Left colon (tissue), 2 donors: ENCODE measurements at places on chromosomes 7 and 10. TPM values are rescaled to one million over a fixed set of nuclear protein-coding genes. Genes with fewer than 3 reads are reported as not detected.
A peak's percentile ranks its signal among the peaks of the same experiment; 100 is the strongest.

DNA sequence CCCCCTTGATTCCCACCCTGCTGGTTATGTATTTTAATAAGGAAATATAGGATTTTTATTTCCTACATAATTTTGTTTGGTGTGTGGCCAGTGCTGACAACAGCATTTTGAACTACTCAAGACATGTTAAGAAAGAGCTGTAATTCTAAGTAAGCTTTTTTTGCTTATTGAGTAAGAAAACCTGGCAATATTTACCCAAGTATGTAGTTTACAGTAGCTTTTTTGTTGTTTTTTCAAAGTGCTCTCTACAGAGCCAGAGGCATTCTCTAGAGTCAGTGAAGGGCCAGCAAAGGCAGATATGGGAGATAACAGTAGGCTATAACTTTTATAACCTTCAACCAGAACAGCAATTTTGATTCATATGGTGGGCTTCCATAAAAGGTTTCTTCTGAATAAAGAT lies 63.2 kb upstream of the TMEM168 start:
- no peak for DNase-seq

DNA sequence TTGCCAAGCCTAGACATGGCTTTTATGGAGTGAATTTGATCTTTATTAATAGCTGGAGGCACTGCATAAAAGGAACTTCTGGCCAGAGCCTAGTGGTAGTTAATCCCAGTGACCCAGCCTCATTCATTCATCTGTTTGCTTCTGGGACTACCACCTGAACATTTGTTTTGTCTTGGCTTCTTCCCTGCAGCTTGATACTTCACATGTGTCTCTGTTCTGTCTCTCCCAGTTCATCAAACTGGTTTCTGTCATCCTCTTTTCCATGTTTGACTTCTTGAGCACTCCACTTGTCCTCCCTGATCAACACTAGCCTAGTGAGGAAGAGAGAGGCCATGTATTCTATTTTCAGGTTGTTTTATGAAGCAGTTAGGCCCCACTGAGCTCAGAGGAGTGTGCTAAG lies 163.6 kb downstream of the NRG3 start:
- no peak for DNase-seq

GRCh38 chr10:97682042-97682441 lies 5.0 kb downstream of the AVPI1 start:
- peak; percentile 52 for DNase-seq

- DNase-seq = no peak
These were observed 141.6 kb downstream of the CAMK1D start for GRCh38 chr10:12490963-12491362.

GRCh38 chr10:44263771-44264170 lies 121.1 kb downstream of the CXCL12 start:
- no peak for DNase-seq

GRCh38 chr7:150685219-150686029 lies at the start of gene GIMAP2:
GIMAP2 (plus strand) TSS chr7:150685706; CDS start chr7:150687060, 1,354 bp downstream.
- no peak for DNase-seq

- DNase-seq = no peak
These were observed 118.2 kb downstream of the ADAM12 start for GRCh38 chr10:126270111-126270510.

DNA sequence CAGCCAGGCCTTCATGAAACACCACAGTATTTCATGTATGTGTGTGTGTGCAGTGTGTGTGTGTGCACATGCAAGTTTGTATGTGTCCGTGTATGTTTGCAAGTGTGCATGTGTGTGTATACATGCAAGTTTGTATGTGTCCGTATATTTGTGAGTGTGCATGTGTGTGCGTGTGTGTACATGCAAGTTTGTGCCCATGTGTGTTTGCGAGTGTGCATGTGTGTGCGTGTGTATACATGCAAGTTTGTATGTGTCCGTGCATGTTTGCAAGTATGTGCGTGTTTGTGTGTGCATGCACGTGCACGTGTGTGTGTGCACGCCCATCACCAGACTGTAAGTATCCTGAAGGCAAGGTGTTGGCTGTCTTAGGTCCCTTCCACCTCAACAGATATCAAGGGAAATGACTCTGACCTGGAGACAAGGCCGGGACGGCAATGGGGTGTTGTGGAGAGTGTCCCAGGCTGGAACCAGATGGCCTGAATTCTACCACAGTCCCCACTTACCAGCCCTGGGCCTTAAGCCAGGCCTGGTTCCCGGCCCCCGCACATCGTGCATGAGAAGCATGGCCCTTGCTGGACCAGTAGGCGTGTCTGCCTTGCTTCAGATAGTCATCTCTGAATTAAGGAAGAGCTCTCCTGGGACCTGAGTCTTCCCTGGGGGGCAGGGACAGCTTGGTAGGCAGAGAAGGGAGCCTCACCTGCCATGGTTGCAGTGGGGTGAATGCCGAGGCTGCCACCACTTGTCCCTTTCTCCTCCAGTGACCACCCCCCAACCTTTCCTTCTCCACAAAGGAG lies 140.0 kb downstream of the GRK5 start:
- DNase-seq = no peak

The RHOBTB1 gene
- total RNA-seq = 7.6 TPM

The PRPF18 gene
- total RNA-seq = 22.4 TPM

- no peak for DNase-seq
These were observed 2.7 kb downstream of the SND1 start for GRCh38 chr7:127654404-127655394.

GRCh38 chr10:123417414-123417813 lies 248.7 kb upstream of the GPR26 start:
- DNase-seq = no peak

The OGDHL gene
- total RNA-seq = 1.3 TPM

The C7orf57 gene
- total RNA-seq = not detected

- DNase-seq = no peak
These were observed 64.6 kb upstream of the COL13A1 start for GRCh38 chr10:69736886-69737641.
